GM12878 (cell line): ENCODE measurements at places on chromosomes 12 and 14. TPM values are rescaled to one million over a fixed set of nuclear protein-coding genes. Genes with fewer than 3 reads are reported as not detected.
A peak's percentile ranks its signal among the peaks of the same experiment; 100 is the strongest.

- H3K36me3 ChIP-seq, result no peaks in the 10 kb centered on the region; the same call in 1 of the 2 replicates
- no peaks in the 10 kb centered on the region for H3K27me3 ChIP-seq
- H3K4me1 ChIP-seq, result no peaks in the 10 kb centered on the region
- no peak overlapping the region for H3K27ac ChIP-seq
- H3K4me3 ChIP-seq, result no peak overlapping the region
Observed at GRCh38 chr14:24260780-24261157, 2.2 kb downstream of the TGM1 start.

The CFAP251 gene
- 0.85 and 0.97 TPM in 2 replicates for total RNA-seq

The PPM1H gene
- 0.45 and 0.56 TPM in 2 replicates for total RNA-seq

The AQP2 gene
- total RNA-seq, result not detected in 2 replicates

DNA sequence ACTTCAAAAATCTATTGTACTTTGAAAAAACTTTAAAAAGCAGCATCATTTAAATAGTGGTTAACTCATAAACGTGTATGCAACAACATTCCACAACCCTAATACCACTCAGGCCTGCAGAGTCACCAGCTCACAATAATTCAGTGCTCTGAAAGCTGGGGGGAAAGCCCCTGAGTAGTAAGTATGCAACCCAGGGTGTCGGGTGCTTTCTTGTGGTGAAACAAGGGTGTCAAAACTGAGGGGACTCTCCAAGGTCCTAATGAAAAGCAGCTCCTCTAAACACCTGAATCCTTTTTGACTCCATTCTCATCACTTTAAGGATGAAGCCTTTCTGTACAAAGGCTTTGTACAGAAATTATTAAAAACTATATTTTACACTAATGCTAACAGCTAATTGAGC is 33.7 kb downstream of the FGFR1OP2 start:
- no peak overlapping the region for H3K4me3 ChIP-seq
- peaks cover 7% of the 10 kb centered on the region for H3K4me1 ChIP-seq
- no peaks in the 10 kb centered on the region for H3K27me3 ChIP-seq
- peaks cover 8% of the 10 kb centered on the region for H3K36me3 ChIP-seq

The RTL1 gene
- not detected in 2 replicates for total RNA-seq

GRCh38 chr12:66107451-66107915 is 23.1 kb downstream of the LLPH start:
- H3K4me3 ChIP-seq, result no peak overlapping the region
- H3K27me3 ChIP-seq, result no peaks in the 10 kb centered on the region
- peak; percentile 56 for DNase-seq
- no peaks in the 10 kb centered on the region for H3K36me3 ChIP-seq
- no peak overlapping the region for H3K27ac ChIP-seq
- no peaks in the 10 kb centered on the region for H3K4me1 ChIP-seq

The ZNF384 gene
- total RNA-seq, result 49.3 and 53.8 TPM in 2 replicates
